ENCODE measurements at places on chromosomes 1 and 21.

- no peak for DNase-seq
Observed at GRCh38 chr1:203122159-203122558, 5.4 kb upstream of the ADORA1 start.

GRCh38 chr1:201254625-201255478 lies 28.5 kb upstream of the PKP1 start:
- DNase-seq, result peak; percentile 49

GRCh38 chr1:212645546-212646543 lies 37.3 kb downstream of the ATF3 start:
- no peak for DNase-seq

- DNase-seq, result no peak
Observed at GRCh38 chr1:35269201-35269988, 886 bp downstream of the ZMYM4 start.

DNA sequence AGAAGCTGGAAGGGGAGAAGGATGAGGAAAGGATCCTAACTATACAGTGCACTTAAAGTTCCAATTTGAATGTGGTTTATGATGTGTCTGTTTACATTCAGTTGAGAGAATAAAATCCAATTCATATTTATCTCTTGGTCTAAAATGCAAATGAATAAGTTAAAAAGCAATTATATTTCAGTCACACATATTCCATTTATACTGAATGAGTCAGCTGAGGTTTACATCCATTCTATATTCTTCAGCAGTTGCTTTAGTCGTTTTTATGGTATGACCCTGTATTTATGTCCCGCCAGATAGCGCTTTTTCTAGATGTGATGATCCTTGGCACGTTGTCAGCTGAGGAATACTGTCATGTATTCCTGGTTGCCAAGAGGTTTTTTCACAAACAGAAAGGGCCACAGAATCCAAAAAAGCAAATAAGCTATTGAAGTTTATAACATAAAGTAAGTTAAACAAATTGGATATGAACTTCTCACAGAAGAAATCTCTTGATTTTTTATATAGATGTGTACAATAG lies 866.2 kb downstream of the NCAM2 start:
- no peak for DNase-seq
